Esophagus muscularis mucosa (tissue), 4 donors: ENCODE measurements at places on chromosomes 11 and 22.

DNA sequence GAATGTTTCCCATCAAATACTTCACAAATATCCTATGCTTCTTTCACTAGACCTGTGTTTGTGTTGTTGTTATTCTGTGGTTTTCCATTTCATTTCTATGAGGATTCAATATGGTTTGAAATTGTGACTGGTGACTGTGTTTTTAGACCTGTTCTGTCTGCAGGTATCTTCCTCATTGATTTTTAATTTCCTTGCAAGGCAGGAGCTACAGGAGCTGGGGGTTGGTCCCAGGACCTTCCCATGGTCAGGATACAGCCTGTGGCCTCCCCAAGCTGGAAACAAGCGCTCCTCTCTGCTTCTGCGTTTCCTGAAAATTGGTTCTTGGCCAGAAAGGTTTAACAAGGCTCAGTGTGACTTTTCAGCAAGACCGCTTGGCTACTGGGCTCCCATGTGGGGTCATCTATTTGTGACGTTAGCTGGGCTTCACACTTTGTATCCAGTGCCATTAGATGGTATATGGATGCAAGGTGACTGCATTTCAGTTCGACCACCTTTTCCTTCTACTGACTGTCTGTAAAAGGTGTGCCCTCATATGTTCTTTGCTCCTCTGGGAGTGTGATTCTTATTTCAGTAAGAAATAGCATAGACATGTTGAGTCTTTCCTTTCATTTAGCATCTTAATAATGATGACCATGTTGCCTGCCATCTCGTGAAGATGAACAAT is 21.5 kb downstream of the IGLL5 start:
- no peak for DNase-seq

DNA sequence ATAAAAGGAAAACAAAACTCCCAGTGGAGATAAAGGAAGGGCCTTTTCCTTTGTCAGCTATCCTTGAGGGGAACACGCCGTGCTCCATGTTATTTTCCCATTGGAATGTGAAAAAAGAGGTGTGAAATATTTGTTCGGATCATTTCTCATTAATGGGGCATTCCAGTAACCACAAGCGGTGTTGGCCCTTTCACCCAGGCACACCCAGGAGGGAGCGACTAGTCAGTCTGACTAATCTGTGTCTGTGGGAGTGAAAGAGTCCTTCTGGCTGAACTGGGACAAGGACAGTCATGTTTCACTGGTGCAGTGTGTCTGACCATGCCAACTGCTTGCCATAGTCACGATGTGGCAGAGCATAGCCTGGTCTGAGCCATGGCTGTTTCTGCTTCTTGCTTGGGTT is 13.0 kb upstream of the MYEOV start:
- no peak for DNase-seq

DNA sequence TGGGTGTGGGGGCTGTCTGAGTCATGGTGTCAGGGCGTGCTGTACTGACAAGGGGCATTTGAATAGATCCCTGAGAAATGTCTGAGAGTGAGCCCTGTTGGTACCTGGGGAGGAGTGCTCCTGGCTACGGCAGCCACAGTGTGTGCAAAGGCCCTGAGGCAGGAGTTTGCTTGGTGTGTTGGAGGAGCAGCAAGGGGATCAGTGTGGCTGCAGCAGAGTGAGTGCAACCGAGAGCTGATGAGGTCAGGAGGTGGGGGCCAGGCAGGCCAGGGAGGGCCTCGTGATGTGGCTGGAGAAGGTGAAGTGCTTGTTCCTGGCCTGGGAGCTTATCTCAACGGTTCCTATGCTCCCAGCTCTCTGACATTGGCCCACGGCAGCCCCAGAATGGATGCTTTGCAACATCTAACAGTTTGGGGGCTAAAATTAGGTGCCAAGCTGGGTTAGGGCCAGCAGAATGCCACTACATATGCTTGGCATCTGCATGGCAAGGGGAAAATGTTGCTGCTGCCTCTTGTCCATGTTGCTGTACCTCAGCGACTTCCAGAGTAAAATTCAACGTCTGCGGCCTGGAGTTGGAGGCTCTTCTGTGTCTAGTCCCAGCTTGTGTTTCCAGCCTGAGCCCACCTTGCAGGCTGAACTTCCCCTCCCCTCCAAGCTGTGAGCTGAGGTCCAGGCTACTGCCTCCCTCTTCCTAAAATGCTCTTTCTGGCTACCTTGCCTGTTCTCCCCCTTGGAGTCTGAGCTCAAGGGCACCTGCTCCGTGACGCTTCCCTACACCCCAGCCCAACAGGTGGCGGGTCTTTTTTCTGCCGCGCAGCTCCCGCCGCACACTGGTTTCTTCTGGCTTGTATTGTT is 48.2 kb upstream of the MYEOV start:
- DNase-seq = no peak

DNA sequence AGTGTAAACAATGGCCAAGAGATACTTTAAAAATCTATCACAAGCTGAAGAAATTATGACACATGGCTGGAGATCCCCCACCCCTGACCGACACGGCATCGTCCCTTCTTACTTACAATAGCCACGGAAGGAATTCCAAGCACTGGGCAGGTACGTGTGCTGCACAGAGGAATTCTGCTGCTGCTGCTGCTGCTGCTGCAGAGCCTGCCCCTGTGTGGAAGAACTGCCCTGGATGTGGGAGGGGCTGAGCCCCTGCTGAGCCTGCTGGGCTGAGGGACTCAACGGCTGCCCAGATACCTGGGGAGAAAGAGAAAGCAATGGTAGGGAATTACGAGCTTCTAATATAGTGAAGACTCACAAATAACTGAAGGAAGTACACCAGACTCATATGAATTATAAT is 15.0 kb upstream of the NFRKB start:
- DNase-seq = no peak

- no peak for DNase-seq
Observed at GRCh38 chr11:126154691-126155090, 56.8 kb downstream of the RPUSD4 start.

DNA sequence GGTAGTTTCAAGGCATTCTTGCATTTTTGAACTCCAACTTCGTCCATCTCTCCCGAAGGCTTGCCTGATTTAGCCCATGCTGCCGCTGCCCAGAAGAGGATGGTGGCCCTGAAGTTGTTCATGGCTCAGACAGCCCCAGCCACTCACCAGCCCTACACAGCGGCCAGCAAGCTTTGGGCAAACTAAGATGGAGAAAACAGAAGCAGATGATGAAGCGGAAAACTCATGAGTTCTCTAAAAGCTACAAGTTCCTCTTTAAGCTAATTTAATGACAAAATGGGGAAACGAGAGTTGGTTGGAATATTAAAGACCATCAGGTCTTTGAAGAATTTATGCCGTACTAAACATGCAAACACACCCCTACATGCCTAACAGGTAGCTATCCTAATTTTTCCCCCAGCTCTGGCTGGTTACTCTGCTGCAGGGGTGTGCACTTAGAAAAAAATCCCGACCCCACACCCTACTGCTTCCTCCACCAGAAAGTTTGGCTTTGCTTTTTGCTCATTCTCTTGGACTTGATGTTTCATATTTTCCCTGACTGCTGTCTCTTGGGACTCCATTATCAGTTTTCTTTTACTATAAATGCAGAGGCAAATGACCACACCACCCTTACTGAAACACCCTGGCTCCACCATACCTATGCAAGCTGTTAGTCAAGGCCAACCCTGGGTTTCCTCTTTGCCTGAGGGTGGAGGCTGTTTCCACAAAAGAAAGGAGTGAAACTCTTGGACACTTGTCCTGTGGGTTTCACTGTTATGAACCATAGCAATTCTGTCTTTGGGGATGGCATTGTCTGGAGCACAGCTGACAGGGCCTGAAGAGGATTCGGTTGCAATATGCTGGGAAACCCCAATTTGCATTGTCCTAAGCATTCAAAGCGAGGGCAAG is at the start of gene MPEG1:
Gene MPEG1 (minus strand): TSS at position 184 of the 888 bp plus-strand sequence. CDS start 62 bp downstream, at position 122.
- no peak for DNase-seq

DNA sequence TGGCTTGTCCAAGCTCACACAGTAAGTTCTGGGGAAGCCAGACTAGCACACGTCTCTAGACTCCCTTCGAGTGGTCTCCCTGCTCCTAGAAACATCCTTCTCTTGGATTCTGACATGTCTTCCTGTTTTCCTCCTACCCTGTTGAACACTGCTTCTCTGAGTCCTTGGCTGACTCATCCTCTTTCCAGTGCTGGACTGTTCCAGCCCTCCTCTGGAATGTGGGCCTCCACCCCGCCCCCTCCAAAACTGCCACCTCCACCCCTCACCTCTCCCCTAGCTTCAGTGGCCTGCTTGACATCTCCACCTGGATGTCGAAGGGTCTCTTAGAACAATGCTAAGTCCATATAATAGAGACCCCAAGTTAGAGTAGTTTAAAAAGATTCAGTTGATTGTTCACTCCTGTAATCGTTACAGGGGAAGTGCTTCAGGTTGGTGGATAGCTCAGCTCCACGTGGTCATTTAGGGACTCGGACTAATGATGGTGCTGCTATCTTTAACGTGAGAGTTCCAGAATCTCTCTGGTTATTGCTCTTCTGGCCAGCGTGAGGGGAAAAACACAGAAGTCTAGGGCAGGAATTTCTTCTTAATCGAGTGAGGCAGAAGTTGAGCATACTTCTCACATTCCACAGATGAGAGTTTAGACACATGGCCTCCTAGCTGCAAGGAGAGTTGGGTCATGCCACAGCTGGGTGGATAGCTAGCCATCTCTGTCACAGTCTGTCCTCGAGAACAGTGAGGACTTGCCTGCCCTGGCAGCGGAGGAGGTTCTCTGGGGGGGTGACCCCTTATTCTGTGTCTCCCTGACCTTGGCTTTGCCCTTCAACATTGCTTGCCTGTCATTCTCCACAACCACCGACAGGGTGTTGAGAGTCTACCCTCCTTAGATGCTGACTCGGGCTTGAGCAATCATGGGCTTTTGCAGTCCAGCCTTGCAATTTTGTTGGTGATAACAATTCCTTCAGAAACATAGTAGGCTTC is 4.7 kb upstream of the C11orf96 start:
- DNase-seq = no peak

DNA sequence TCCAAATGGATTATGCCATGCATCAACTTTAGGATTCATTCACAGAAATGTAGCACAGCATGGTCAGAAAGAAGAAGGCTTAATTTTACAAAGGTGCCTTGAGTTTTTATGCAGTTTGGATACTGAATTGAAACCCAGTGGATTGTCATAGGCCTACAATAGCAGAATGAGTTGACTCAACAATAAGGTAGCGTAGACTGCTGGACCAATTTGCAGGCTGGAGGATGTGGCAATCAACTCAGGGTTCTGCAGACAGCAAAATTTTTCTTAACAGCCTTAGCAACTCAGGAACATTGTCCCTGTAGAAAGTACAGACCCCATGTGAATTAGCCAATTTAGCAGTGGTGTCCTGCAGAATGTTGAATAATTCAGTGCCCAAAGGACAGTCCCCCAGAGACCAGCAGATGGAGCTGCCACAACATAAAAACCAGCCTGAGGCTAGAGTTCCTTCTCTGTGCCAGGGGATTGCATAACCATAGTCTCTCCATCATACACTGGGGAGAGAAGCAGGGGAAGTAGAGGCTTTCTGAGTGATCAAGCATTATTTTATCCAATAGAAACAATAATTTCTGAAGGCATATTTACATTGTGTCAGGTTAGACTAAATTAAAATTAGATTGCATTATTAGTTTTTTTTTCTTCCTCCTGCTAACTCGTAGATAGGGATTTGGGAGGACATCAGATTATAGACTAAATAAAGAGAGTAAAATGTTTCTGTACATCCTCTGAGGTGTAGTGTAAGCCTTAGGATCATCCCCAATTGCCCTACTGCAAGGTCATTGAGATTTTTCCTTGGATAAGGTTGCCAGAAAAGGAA is 20.3 kb upstream of the MRPL17 start:
- no peak for DNase-seq

GRCh38 chr11:111795334-111795985 is 29.3 kb upstream of the PPP2R1B start:
- no peak for DNase-seq

DNA sequence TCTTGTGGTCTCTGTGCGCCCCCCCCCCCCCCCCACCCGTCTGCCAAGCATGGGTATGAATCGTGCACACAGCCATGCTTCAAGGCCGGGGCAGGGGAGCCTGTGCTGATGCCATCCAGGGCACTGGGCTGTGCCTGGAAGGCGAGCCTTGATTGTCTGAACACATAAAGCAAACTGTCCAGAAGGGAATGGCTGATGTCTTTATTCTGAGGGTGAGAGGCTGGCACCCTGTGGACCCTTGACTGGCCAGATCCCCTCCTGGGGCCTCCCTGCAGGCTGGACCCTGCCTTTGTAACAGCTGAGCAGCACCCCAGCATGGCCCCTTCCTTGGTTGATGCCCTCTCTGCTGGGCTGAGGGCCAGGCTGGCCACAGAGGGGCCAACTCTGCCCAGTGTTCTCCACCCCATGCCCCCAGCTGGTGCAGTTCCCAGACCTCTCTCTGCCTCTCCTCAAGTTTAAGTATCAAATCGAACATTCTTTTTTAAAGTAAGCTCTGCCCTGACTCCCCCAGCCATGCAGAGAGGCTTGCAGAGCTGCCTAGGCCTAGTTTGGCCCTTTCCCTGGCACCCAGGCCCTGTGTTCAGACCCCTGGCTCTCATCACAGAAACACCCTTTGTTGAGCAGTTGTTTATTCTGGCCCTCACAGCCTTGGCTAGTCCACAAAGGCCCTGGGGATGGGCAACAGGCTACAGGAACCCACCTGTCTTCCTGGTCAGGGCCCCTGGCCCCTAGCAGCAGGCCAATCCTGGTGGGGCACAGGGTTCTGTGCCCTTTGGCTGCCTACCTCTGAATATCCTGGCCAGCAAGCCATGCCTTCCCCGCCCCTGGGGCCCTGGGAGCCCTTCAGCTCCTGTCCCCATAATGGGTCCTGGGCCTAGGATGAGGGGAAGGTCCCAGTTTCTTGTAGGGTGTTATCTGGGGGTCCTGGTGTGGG is 3.9 kb upstream of the RANBP1 start:
- DNase-seq = no peak

DNA sequence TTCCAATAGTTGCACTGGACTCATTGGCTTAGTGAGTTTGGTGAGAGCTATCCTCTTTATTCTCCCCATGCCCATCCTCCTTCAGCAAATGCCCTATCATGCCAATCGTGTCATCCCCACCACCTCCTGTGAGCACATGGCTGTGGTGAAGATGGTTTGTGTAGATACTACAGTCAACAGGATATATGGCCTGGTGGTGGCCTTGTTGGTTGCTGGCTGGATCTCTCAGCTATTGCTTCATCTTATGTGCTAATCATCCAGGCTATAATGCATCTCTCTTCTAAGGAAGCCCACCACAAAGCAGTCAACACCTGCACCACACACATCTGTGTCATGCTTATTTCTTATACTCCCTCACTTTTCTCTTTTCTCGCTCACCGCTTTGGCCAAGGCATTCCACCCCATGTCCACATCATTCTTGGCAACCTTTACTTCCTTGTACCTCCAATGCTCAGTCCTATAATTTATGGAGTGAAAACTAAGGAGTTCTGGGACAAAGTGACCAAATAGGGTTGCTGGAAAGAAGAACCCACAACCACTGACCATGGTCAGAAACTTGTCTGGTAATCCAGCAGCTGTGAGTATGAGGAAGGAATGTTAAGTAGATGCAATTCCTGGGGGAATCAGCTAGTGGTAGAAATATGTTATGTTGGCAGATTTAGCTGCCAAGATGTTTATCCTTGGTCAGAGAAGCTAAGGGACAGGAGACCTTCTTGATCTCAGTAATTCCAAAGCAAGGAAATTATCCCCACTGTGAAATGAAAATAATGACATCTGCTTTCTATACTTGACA is 16.3 kb upstream of the OR56B1 start:
- DNase-seq = no peak

GRCh38 chr22:32286290-32286840 is 31.2 kb upstream of the SLC5A4 start:
- DNase-seq = no peak

GRCh38 chr11:115780646-115781362 is 276.6 kb upstream of the CADM1 start:
- DNase-seq = no peak
